DMS153 (cell line): ENCODE measurements at places on chromosomes 5 and 9.

GRCh38 chr5:52010454-52010853 is 627.2 kb downstream of the ISL1 start:
- DNase-seq: peak; percentile 66

GRCh38 chr5:139828207-139828895 is 32.7 kb downstream of the PSD2 start:
- DNase-seq: no peak

- DNase-seq: no peak
Measured at GRCh38 chr5:41891066-41891707, 13.0 kb upstream of the RIMOC1 start.

- DNase-seq: peak; percentile 85
Measured at GRCh38 chr9:21833090-21833801, 30.8 kb downstream of the MTAP start.

GRCh38 chr5:30099634-30100033 is 1093.9 kb upstream of the CDH6 start:
- peak; percentile 82 for DNase-seq

DNA sequence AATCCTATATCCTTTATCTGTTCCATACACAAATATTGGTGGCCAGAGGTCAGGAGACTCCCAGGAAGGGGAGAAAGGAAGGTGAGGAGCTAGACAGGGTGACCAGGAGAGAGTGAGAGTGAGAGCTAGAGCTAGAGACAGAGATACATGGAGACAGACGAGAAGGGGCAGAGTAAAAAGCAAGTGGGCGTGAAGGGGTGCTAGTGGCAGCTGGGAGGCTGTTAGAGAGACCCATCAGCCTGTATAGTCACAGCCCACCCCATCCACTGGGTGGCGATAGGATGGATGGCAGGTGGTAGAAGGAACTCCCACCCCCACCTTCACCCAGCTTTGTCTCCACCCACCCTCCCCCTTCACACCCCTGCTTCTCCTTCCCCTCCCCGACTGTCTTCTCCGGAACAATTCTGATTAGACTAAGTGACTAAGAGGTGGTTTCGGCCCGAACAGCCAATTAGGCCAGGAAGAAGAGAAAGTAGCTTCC is 32.8 kb downstream of the PCDH1 start:
- no peak for DNase-seq

- no peak for DNase-seq
Measured at GRCh38 chr9:19554529-19554928, 145.7 kb downstream of the ACER2 start.

- DNase-seq: no peak
Measured at GRCh38 chr5:107380654-107381053, 290.1 kb downstream of the EFNA5 start.

DNA sequence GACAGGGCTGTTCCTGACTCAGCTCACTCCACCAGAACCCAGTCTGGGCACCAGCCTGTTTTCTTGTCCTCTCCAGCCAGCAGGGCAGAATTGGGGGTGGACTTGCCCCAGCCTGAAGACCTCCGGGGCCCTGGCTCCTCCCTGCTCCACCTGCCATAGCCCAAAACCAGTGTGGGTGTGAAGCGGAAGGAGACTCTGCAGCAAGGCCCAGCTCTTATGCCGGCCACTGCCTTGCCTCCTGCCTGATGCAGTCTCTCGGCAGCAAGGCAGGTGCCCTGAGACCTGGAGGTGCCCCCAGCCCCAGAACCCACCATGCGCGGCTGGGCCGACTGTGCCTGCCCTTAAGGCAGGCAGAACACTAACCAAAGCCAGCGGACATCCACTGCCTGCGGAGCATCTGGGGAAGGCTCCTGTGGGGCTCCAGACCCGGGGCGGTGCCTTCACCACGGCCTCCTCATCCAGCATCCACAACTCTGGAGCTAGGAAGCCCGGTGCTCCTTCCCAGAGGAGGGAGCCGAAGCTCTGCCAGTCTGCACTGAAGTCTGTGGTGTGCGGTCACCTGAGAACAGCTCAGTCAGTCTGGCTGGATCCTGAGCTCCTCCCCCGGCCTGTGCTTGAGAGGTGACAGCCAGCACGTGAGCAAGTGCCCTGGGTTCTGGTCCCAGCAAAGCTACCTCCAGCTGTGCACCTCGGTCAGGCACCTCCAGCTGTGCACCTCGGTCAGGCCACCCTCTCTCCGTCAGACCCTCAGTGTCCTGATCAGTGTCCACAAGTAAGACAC is 116.7 kb downstream of the ADAMTS2 start:
- no peak for DNase-seq

DNA sequence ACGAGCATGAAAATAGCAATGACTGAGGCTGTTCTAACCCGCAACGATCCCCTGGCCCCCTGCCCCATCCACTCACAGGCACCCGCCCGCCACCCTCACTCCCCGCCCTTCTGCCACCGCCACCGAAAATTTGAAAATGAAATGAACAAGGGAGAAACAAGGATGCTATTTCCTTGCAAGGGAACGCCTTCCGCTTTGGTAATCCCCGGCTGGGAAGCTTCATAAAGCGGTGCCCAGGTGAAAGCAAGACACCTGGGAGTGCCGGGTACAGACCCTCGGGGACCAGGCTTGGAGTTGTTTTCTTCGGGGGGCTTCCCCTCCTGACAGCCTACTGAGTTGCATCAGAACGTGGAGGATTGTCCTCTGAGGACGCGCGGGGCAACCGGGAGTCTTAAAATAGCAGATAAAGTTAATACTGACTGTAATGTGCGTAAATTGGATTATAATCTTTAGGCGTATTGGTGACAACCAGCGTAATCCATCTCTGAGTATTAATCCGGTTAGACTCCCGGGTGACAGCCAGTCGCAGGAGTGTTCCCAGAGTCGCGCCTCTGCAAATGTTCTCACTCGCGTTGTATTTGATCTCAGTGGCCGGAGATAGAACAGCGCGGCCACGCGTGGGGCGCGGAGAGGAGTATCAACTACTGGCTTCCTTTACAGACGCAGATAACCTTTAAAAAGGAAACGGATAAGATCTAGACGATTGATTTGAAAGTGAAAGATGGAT is 885 bp upstream of the MLLT3 start:
- no peak for DNase-seq

DNA sequence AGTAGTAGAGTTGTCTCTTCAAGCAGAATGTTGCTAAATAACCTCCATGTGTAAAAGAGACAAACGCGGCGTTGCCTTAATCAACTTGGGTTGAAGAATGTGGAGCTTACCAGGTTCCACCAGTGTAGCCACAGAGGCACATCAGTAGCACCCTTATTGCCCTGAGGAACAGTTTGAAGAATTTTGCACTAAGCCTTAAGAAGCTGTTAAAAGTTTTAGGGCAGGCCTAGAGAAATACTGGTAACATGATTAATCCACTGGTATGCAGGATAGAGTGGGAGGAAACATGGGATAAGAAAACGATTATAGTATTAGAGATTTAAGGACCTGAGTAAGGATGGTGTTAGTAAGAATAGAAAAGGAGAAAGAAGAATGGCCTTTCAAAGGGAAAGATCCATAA is 100.6 kb downstream of the ZCCHC7 start:
- DNase-seq: no peak

DNA sequence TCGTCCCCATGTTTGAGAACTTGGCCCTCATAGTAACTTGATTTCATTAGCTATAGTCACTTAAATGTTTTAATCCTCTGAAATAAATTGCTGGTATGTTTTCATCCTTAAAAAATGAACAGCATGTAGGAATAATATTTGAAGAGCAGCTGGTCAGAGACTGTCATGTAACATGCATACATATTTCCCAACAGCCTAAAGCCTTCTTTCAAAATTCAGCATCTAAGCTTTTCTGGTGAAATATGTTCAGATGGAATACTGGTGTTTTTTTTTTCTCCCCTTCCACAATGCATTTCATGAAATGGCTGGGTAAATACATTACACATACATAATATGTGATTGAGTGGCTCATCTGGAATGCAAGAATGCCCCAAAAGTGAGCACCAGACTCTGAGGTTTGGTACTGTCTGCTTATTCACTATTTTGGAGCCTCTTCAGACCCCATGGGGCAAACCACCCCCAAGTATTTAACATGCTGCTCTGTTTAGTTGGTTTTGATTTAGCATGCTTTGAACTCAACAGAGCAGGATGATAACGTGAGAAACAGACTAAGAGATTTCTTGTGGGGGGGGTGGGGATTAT is 94.0 kb downstream of the SMARCA2 start:
- DNase-seq: no peak

DNA sequence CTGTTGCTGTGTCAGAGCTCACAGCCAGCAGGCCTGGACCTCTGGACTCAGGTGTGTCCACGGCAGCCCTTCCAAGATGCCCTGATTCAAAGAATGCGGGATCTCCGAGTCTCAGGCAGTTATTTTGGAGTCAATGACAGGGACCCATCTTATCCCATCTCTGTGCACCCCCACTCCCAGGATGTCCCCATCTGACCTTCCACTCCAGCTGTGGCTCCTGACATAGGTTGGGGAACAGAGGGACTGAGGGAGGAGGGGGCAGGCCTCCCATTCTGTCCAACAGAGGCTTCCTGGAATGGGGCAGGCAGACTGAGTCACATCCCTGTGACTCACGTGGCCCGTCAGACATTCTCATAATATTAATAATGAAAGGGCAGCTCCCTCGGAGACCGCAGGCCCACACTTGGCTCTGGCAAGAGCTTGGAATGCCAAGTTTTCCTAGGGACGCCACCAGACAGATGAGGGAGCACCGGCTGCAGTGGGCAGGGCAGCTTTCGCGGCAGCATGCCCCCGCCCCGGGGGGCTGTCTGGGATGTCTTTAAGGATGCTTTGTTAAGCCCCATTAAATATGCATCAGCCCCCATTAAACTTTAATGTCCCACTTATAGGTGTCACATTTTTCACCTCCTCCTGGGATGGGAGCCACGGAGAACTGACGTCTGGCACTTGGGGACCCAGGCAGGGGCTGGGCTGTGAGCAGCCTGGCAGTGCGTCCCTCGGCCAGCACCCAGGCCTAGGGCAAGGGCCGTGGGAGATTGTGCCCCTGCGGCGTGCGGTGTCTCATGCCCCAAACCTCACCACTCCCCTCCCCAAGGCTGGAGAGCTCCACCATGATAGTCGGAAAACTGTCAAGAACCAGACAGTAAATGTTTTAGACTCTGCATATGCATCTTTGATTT is 23.6 kb upstream of the FIBCD1 start:
- DNase-seq: no peak

DNA sequence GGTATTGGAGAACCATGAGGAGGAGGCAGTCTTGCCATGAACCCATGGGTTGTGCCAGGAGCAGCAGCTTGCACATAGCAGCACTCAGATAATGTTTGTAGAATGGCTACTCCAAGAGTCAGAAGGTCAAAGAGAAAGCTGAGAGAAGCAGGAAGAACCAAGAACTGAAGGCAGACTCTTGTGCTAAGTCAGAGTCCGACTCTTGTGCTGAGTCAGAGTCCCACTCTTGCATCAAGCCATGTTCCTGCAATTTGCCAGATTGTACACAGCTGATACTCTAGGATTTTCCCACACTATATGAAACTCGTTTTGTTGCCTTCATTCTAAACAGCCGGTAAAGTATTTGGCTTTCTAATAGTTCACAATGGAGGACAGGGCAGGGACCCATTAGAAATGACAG is 26.2 kb upstream of the HSPA9 start:
- no peak for DNase-seq

GRCh38 chr5:142572006-142572405 is 113.9 kb downstream of the FGF1 start:
- no peak for DNase-seq

- DNase-seq: no peak
Measured at GRCh38 chr9:112569186-112569585, 82.6 kb downstream of the KIAA1958 start.

GRCh38 chr5:43432486-43433375 is 20.5 kb upstream of the CCL28 start:
- DNase-seq: peak; percentile 25

DNA sequence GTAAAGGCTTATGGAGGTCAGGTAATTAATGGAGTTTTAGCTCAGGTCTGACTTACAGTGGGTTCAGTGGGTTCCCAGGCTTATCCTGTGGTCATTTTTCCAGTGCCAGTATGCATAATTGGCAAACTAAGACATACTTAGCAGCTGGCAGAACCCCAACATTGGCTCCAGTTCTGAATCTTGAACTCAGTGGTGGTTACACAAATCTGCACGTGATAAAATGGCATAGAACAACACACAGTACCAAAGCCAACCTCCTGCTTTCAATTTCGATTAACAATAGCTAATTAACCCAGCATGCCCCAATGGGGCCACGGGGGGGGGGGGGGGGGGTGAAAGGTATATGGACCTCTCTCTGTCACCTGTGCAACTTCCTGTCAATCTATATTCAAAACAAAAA is 19.0 kb upstream of the BARX1 start:
- DNase-seq: no peak

GRCh38 chr5:151060742-151061141 is 20.1 kb downstream of the TNIP1 start:
- no peak for DNase-seq

- no peak for DNase-seq
Measured at GRCh38 chr5:24161559-24161958, 483.2 kb downstream of the CDH10 start.

DNA sequence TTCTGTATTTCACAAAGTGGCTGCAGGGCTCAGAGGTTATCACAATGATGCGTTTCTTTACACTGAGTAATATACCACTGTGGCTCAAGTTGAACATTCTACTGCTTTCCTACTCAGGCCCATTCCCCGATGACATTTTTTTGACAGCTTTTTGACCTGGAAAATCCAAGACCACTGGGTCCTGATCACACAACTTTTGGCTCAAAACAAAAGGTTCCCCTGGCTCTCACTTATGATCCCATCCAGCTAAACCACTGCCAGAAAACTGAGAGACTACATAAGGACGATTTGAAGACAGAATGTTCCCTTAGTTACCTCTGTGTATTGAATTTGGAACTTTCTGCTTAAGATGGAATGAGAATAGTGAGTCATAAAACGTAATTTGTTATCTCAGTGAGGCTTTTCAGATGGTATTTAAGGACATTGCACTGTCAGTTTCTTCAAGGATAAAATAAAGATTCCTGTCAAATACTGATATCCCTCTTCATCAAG is 78.0 kb upstream of the FBXL7 start:
- DNase-seq: no peak

- no peak for DNase-seq
Measured at GRCh38 chr9:524008-524407, 309.3 kb downstream of the DOCK8 start.

DNA sequence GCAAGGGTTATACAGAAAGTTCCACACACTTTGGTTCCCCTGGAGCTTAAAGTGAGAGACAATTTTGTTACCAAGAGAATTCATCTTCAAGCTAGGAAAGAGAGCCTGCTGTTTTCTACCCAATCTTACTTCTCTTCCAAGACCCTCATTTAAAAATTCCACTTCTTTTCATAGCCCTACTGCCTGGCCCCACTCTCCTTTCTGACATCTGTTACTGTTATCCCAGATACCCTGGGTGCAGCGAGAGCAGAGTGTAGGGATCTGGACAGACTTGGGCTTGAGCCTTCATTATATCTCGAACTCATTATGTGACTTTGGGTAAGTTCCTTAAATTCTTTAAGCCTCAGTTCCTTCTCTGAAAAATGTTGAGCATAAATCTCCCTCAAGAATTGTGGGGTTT is 263.1 kb downstream of the ASTN2 start:
- no peak for DNase-seq

GRCh38 chr5:75045071-75045470 is 7.3 kb downstream of the GCNT4 start:
- DNase-seq: no peak
